ENCODE measurements at places on chromosomes 11 and 22.

GRCh38 chr22:30574997-30575671 lies 669 bp upstream of the GAL3ST1 start:
- DNase-seq, result no peak

GRCh38 chr22:29072979-29073617 lies at the start of gene KREMEN1:
Gene KREMEN1, plus strand, starts transcription at chr22:29073035. Its CDS starts 96 bp downstream, at chr22:29073131.
- DNase-seq, result no peak

- DNase-seq, result no peak
These were observed 13.7 kb upstream of the DRD2 start for GRCh38 chr11:113488931-113489351.

GRCh38 chr22:50610581-50610980 lies 10.0 kb downstream of the MAPK8IP2 start:
- DNase-seq, result no peak

GRCh38 chr11:97638641-97639224 lies 1248.9 kb downstream of the JRKL start:
- no peak for DNase-seq

GRCh38 chr22:36997746-36998145 lies 21.5 kb downstream of the TST start:
- no peak for DNase-seq

GRCh38 chr11:123428116-123428715 lies 1.9 kb upstream of the GRAMD1B start:
- no peak for DNase-seq

GRCh38 chr11:69682681-69683326 lies 7.7 kb upstream of the LTO1 start:
- DNase-seq, result no peak

GRCh38 chr11:76209973-76210930 lies 4.0 kb upstream of the WNT11 start:
- DNase-seq, result no peak

GRCh38 chr11:119350302-119350701 lies 3.8 kb upstream of the MFRP start:
- DNase-seq, result no peak

GRCh38 chr11:70826541-70827335 lies 425.6 kb downstream of the SHANK2 start:
- DNase-seq, result no peak

- DNase-seq, result no peak
These were observed 39.8 kb upstream of the RPS13 start for GRCh38 chr11:17117262-17117661.

GRCh38 chr11:118068945-118069612 lies 7.8 kb upstream of the TMPRSS4 start:
- DNase-seq, result no peak

DNA sequence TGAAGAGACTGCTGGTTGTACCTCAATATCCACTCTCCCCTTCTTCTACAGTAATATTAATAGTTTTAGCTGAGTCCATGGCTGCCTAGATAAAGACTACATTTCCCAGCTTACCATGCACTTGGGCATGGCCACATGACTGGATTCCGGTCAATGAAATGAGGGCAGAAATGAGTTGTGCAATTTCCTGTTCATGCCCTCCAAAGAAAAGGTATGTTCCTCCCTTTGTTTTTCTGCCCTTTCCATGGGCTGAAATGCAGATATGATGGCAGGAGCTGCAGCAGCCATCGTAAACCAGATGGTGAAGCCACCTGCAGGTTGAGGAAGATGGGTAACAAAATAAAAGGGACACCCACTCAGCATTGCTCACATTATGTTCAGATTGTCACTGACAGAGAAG lies 15.3 kb upstream of the ELFN2 start:
- DNase-seq, result peak; percentile 64

GRCh38 chr11:104898685-104899013 lies 389 bp upstream of the CASP12 start:
- no peak for DNase-seq

GRCh38 chr22:39349506-39349966 lies 255 bp upstream of the SYNGR1 start:
- no peak for DNase-seq

GRCh38 chr22:20101638-20102037 lies 14.3 kb upstream of the RANBP1 start:
- DNase-seq, result no peak

DNA sequence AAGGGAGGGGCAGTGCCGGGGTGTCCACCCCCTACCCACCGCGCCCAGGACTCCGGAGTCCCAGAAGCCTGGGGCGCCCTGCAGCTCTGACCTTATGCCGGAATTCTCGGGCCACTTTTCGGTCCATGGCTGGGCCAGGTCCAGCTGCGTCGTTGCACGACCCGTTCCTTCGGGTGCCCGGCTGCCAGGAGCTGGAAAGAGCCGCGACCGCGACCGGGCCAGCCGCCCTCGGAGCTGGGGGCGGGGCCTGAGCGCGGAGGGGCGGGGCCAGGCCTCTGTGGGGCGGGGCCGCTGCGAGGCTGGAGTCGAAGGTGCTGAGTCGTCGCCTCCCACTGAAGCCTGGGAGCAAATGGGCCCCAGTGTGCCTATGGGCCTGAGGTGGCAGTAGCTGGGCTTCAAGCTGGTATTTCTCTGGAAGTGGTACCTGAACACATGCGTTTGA lies at the start of gene USH1C:
Gene USH1C (minus strand): TSS at position 236 of the 442 bp plus-strand sequence. CDS start 109 bp downstream, at position 127.
- no peak for DNase-seq

- no peak for DNase-seq
These were observed 14.1 kb downstream of the RSF1 start for GRCh38 chr11:77806415-77806814.

- DNase-seq, result no peak
These were observed 164.6 kb downstream of the IGLL1 start for GRCh38 chr22:23415490-23415851.

DNA sequence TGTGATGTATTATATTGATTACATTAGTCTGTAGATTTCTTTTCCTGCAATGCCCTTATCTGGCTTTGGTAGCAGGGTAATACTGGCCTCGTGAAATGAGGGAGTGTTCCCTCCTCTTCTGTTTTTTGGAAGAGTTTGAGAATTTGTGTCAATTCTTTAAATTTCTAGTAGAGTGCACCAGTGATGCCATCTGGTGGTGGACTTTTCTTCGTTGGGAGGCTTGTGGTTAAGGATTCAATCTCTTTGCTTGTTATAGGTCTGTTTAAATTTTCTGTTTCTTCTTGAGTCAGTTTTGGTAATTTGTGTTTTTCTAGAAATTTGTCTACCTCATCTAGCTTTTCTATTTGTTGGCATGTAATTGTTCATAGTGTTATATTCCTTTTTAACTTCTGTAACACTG lies 18.9 kb downstream of the SHANK3 start:
- peak; percentile 61 for DNase-seq

DNA sequence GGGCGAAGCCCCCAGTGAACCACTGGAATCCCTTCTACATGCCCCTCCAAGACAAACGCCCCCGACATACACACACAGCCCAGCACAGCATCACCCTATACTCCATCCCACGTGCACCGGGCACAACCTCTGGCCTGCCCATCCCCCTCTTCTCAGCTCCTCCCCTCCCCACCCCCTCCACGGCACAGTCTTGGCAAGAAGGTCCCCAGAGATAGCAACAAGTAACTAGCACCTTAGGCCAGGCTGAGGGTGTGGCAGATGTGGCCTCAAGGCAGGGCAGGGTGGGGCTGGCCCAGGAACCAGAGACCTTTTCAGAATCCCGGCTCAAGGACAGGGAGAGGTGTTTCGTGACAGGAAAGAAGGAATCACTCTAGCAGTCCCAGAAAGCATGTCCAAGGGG lies 54.3 kb downstream of the CYTH4 start:
- no peak for DNase-seq

- DNase-seq, result peak; percentile 73
These were observed 2.1 kb downstream of the PNPLA3 start for GRCh38 chr22:43925433-43926348.

GRCh38 chr11:97325693-97326092 lies 935.9 kb downstream of the JRKL start:
- DNase-seq, result no peak

DNA sequence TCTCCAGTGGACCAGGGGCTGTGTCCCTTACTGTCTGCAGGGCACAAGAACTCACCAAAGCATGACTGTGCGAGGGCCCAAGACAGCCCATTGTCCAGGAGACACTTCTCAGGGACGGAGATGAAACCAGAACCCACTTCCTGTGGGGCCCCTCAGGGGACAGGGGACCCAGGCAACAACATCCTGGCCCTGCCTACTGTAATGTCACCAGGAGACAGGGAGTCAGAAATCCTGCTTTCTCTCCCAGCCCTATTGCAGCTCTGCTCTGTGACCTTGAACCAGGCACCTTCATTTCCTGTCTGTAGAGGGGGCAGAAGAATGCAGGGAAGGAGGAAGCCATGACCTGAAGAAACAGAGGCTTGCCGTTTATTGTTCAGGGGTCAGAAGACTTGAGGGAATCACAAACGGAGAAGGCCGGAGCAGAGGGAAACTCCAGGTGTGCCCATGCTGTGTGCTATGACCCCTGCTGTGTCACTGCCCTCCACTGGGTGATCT lies 98.0 kb downstream of the NAT10 start:
- no peak for DNase-seq

DNA sequence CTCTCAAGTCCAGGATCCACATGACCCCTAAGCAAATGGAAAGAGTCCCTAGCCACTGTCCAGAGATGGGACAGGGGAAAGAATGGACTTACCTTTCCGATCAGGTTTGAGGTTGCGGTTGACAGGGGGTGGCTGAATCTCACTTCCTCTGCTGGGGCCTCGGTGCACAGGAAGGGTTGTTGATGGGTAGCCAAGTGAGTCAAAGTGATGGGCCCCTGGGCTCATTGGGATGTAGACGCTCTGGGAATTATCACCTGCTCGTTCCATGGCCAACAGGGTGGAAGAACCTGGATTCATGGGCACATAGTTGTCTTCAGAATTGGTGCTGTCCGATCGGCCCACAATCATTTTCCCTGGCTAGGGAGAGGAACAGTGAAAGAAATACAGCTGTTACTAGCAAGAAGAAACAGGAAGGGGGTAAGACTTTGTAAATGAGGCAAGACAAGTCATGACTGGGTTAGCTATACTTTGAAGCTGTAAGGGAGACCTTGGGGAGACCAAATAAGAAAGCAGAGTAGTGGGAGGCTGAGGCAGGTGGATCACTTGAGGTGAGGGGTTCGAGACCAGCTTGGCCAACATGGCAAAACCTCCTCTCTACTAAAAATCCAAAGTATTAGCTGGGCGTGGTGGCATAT lies 34.7 kb downstream of the USP35 start:
- DNase-seq, result no peak

GRCh38 chr11:30917859-30918478 lies 331.8 kb upstream of the MPPED2 start:
- peak; percentile 79 for DNase-seq

DNA sequence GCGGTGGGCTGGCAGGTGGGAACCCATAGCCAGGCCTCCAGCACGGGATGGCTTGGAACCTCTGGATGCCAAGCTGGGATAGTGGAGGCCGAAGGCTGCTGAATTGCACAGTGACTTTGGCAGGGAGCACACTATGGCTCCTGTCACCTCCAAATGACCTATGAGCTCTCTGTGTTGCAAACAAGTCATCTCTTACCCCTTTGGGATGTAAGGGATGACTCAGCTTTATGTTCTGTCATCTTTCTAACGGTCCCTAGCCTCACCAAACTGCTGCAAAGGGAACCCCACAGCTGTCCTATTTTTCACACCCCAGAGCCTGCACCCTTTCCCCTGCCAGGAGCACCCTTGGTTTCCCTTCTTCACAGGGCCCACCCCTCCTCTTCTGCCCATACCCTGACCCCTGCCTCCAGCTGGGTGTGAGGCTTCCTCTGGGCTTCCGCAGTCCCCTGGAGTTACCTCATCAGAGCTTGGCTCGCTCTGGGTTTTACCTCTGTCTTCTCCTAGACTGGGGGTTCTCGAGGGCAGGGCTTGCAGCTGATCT lies 2.7 kb upstream of the SCUBE1 start:
- peak; percentile 96 for DNase-seq

DNA sequence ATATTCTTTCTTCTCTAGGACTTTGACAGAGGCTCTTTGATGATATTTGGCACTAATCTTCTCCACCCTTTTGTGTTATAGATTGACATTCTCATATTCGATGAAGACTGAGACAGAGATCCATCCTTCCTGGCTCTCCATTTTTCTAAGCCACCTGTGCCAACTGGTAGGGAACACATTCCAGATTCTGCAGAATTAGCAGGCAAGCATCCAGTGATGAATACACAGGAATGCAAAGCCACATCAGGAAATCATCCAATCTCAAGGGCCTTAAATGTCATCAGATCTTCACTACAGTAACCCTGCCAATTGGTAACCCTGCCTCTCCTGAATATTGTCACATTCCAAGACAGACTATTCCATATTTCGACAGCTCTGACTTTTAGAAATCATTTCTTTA lies 718.4 kb upstream of the API5 start:
- no peak for DNase-seq

GRCh38 chr11:1776331-1776851 lies 12.7 kb upstream of the CTSD start:
- DNase-seq, result no peak

GRCh38 chr11:113113801-113114704 lies 152.8 kb downstream of the NCAM1 start:
- peak; percentile 33 for DNase-seq

DNA sequence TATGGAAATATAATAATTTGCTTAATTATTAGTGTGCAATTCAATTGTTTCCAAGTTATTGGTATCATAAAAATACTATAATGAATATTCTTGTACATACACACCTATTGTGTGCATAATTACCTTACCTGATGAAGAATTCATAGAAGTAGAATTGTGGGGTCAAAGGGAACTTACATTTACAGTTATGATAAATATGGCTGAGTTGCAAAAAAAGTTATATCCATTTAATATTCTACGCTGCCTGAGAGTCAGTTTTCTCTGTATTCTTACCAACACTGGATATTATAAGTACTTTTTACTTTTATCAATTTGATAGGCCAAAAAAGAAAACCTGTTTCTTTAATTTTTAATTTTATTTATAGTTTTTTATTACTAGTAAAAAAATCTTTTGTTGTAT lies 2.1 kb upstream of the PSMA1 start:
- no peak for DNase-seq

- DNase-seq, result no peak
These were observed 49.2 kb upstream of the CABP7 start for GRCh38 chr22:29670626-29671025.

GRCh38 chr11:47928426-47928825 lies 51.9 kb upstream of the PTPRJ start:
- DNase-seq, result peak; percentile 72

DNA sequence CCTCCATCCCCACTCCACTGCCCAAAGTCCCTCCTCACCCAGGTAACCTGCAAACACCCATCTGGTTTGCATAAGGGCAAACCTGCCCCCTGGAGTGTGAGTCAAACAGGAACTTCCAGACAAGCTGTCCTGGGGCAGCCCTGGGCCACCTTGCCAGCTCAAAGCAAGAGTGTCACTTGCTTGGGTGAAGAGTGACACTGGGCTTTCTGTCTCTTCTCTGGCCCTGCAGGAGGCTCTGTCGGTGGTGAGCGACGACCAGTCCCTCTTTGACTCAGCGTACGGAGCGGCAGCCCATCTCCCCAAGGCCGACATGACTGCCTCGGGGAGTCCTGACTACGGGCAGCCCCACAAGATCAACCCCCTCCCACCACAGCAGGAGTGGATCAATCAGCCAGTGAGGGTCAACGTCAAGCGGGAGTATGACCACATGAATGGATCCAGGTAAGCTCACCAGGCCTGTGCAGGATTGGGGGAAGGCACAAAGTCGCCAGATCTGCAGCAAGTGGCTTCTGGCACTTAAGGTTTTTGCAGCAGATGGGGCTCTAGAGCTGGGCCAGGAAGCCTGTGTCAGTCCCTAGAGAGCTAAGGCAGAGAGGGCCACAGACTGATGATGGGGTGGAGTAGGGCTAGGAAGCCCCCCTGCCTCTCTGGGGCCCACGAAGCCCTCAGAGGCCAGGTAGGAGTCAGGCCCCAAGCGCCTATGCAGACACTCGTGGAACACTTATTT lies 64.2 kb downstream of the FLI1 start:
- DNase-seq, result no peak
